ENCODE measurements at places on chromosomes 1 and 21.

- DNase-seq, result no peak
Observed at GRCh38 chr1:173666646-173667045, 3.0 kb downstream of the ANKRD45 start.

DNA sequence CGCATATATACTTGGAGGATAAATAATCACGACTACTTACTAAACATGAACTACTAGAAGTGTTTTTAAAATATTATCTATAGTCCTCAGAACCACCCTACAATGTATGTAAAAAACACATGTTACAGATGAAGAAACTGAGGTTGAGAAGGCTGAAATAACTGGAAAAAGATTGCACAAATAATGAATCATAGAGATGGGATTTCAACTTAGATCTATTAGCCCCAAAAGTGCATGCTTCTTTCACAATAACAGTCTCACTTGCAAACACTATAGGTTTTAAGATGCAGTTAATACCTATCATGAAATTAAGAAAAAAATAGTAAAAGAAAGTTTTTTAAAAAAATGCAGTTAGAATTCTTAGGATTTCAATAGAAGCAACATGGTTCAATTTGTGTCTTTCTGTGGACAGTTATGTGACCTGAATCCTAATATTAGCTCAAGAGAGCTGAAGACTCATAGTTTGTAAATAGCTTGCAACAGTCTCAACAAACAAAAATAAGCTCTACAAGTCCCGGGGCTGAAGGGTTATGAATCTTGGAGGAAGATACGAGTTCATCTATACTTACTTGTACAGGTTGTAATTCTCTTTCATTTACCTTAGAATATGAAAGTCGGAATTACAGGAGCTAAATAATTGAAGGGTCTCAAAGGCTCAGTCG lies 58.6 kb upstream of the NTPCR start:
- no peak for DNase-seq

- DNase-seq, result no peak
Observed at GRCh38 chr1:53350853-53351767, 23.2 kb upstream of the LRP8 start.

GRCh38 chr1:172421974-172422604 lies 1.6 kb downstream of the C1orf105 start:
- no peak for DNase-seq

Measured in NCI-H2107 (cell line).